Stomach (tissue), 19 donors: ENCODE measurements at places on chromosomes 3 and 15. TPM values are rescaled to one million over a fixed set of nuclear protein-coding genes. Genes with fewer than 3 reads are reported as not detected.

The MCTP2 gene
- polyA plus RNA-seq = 5.8 TPM

The PP2D1 gene
- not detected for polyA plus RNA-seq

The GASK1A gene
- 2.4 TPM for polyA plus RNA-seq

The ALS2CL gene
- polyA plus RNA-seq = 103 TPM

The ATRIP gene
- 2.9 TPM for polyA plus RNA-seq

The C3orf52 gene
- 4.2 TPM for polyA plus RNA-seq

The STARD9 gene
- 1.5 TPM for polyA plus RNA-seq

The TMEM44 gene
- polyA plus RNA-seq = 6.1 TPM

The HRH1 gene
- polyA plus RNA-seq = 0.37 TPM

The SNTN gene
- polyA plus RNA-seq = not detected

The TMC3 gene
- not detected for polyA plus RNA-seq

The ISLR gene
- polyA plus RNA-seq = 3.5 TPM

The PIGZ gene
- polyA plus RNA-seq = 5.6 TPM

The AGBL1 gene
- not detected for polyA plus RNA-seq

The C3orf49 gene
- polyA plus RNA-seq = not detected

The TM6SF1 gene
- polyA plus RNA-seq = 2.1 TPM

The SCG5 gene
- 3.9 TPM for polyA plus RNA-seq

The LTK gene
- 1.2 TPM for polyA plus RNA-seq

The MST1R gene
- polyA plus RNA-seq = 59.0 TPM

The HIGD2B gene
- polyA plus RNA-seq = not detected

The CACNA1D gene
- polyA plus RNA-seq = 0.61 TPM
